ENCODE measurements at places on chromosomes 5 and 9.

DNA sequence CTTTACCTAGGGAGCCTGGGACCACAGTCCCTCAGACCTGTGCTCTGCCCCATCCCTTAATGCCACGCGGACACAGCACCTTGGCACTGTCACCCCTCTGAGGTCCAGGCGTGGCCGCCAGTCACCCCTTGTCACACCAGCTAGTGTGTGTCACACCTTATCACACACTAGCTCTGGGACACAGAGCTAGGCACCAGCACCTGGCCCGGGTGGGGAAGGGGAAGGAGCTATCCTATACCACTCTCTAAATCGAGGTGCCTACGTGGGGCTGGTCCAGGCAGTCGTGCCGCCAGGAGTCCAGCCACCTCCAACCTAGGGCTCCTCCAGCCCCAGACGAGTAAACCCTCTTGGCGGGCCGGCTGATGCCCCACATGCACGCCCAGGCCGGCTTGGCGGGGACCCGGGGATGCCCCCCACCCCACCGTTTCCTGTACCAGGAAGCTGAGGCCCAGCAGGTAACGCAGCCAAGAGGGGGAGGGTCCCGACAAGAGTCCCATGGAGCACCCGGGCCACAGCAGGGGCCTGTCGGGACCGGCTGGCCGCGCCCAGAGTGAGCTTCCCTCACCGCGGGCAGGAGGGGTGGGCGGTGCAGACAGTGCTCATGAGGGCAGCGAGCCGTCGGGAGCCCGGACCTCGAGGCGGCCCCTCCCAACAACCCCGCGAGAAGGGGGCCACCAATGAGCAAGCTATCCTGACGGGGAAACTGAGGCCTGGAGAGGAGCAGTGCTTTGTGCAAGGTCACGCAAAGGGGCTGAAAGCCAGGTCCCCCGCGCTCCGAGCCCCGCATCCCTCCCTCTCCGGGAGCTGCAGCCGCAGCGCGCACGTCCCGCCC, 550 bp downstream of the CORO2A start:
- DNase-seq: no peak

- DNase-seq: no peak
Observed at GRCh38 chr5:114191441-114191840, 170.4 kb upstream of the KCNN2 start.

GRCh38 chr5:43422143-43422542, 10.0 kb upstream of the CCL28 start:
- no peak for DNase-seq

GRCh38 chr9:106655966-106656365, 207.0 kb upstream of the ZNF462 start:
- DNase-seq: no peak

- DNase-seq: no peak
Observed at GRCh38 chr5:133992429-133993155, 12.2 kb downstream of the VDAC1 start.

GRCh38 chr5:137296213-137296781, 202.8 kb downstream of the SPOCK1 start:
- no peak for DNase-seq

DNA sequence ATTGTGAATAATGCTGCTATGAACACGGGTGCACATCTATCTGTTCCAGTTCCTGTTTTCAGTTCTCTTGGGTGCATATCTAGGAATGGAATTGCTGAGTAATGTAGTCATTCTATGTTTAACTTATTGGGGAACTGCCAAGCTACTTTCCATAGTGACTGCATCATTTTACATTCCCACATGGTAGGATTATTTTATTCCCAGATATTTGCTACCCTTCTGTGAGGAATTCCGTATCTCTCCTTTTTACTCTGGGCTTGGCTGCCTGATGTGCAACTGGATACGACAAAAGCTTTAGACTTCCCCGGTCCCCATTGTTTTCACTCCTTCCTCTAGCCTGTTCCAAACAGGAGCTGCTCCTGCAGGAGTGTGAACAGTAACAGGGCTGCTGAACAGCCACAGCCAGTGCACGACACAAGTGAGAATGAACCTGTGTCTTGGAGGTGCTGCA, 7.2 kb downstream of the TAS2R1 start:
- DNase-seq: peak; percentile 57

DNA sequence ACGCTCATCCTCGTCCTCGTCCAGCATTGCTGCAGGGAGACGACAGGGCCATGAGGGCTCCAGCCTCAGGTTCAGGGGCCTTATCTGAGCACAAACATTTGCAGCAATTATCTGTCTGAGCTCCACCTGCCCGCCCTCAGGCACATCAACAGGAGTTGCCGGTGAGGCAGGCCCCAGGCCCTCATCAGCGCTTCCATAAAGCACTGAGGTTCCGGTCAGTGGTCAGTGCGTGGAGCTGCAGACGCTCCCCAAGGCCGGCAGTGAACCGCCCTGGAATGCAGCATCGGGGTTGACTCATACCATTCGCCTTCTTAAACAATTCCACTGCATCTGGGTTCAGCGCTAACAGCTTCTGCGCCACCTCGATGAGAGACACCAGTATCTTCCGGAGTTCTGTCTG, 15.2 kb downstream of the UBAC1 start:
- no peak for DNase-seq

- DNase-seq: no peak
Observed at GRCh38 chr5:180467989-180468731, 26.0 kb upstream of the CNOT6 start.

Data from AG09309 (cell line).